ENCODE measurements at places on chromosomes 16 and 17.
A peak's percentile ranks its signal among the peaks of the same experiment; 100 is the strongest.

- DNase-seq, result no peak
These were observed 2.2 kb upstream of the ICAM2 start for GRCh38 chr17:64022611-64023063.

GRCh38 chr17:72792771-72793170 lies 299.7 kb downstream of the SLC39A11 start:
- no peak for DNase-seq

- no peak for DNase-seq
These were observed 34.3 kb upstream of the TMEM92 start for GRCh38 chr17:50239937-50240336.

GRCh38 chr17:29613352-29613837 lies 9.3 kb downstream of the CORO6 start:
- DNase-seq, result peak; percentile 88

DNA sequence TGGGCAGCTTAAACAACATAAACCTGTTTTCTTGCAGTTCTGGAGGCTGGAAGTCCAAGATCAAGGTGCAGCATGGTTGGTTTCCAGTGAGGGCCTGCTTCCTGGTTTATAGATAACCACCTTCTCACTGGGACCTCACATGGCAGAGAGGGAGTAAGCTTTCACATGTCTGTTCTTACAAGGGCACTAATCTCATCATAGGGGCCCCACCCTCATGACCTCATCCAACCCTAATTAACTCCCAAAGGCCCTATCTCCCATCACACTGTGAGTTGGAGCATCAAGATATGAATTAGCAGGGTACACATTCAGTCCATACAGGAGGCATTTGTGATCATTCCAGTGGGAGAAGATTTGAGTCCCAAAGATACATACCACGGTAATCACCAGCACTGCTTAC lies 50.5 kb upstream of the GRIN2A start:
- no peak for DNase-seq

- no peak for DNase-seq
These were observed 138.8 kb downstream of the CCDC182 start for GRCh38 chr17:57606111-57606875.

DNA sequence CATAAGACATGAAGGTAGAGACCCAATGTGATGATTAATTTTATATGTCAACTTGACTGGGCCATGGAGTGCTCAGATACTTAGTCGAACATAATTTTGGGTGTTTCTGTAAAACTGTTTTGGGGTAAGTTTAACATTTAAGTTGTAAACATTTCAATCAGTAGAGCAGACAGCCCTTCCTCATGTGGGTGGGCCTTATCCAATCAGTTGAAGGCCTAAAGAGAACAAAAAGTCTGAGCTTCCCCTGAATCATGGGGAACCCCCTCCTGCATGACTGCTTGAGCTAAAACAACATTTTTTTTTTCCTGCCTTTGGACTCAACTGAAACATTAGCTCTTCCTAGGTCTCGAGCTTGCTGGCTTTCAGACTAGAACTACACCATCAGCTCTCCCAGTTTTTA lies 327.3 kb upstream of the SOX9 start:
- DNase-seq, result no peak

- DNase-seq, result no peak
These were observed 101.8 kb upstream of the METRNL start for GRCh38 chr17:82977606-82978005.

- no peak for DNase-seq
These were observed 4.6 kb downstream of the TSPOAP1 start for GRCh38 chr17:58324056-58324408.

- no peak for DNase-seq
These were observed 656 bp upstream of the IGFBP4 start for GRCh38 chr17:40442392-40443195.

GRCh38 chr17:36945959-36946725 lies 2.6 kb upstream of the AATF start:
- DNase-seq, result no peak

DNA sequence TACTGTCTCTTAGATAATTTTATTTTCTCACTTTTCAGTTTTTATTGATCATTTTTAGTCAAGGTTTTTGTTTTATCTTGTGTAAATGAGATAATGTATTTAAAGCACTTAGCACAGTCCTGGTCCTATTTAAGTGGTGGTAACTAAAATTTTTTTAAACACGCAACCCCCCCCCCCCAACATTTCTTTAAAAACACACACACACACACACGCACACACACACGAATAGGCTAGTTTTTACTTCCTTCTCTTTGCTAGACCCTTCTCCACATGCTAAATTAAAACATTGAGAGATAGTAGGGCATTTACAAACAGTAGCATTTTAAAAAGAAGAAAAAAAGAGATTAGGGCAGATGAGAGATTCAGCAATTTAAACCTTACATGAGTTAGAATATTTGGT lies 5.0 kb downstream of the NFATC3 start:
- no peak for DNase-seq

GRCh38 chr17:4184811-4185210 lies 41.8 kb downstream of the CYB5D2 start:
- no peak for DNase-seq

DNA sequence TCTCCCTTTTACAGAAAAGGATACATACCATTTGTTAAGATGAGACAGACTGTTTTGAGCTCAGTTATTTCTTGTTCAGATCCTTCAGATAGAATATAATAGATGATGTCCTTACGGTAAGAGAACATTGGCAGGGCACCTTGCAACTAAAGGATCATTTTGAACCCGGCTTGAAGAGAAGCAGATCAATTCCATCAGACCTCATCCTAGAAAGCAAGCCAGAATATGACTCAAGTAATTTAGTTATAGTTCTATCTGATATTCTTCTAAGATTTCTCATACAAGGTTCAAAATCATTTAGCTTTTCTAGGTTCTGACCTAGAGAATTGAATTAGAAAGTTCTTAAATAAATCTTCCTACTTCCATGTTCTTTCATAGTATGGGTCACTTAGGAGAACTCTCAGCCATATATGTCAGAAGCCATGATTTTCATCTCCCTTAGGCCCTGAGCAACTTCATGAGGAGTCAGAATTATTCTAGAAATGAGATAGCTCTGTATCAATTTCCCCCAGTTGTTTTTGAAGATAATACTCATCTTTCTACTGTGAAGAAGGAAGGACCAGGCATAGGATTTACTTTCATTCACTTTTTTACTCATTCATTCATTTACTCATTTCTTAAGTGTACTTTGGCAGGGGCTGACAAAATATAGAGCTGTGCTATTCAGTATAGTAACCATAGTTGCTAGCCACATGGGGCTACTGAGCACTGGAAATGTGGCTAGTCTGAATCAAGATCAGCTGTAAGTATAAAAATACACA lies 2.5 kb upstream of the CMTM1 start:
- DNase-seq, result no peak

DNA sequence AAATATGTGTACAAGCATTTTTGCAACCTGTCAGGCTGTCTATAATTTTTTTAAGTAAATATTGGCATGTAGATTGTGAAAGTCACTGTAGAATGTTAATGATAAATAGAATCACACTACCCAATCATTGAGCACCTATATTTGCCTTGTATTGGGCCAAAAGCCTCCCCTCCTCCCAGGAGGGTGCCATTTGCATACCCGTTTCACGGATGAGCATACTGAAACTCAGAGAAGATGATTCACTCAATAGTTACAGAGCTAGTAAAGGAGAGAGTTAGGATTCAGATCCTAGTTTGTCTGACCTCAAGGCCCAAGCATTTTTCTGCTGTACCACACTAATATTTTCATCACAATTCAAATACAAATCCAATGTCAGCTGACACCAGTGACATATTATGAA lies 299.7 kb upstream of the CDH11 start:
- no peak for DNase-seq

DNA sequence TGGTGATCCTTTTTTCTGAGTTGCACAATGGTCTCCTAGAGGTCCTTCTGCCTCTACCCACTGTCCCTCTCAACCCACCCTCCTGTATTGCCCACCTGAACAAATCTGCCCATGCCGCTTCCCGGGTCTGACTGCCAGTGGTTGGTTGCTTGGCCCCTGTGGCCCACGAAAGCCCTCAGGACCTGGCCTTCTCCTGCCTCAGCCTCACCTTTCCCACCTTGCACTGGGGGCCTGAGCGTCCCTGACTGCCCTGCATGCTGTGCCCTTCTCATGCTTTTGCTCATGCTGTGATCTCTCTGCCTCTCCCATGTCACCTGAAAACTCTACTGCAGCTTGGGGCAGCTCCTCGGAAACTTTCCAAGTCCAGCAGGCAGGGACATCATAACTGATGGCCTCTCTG lies 13.8 kb upstream of the KDM6B start:
- DNase-seq, result no peak

DNA sequence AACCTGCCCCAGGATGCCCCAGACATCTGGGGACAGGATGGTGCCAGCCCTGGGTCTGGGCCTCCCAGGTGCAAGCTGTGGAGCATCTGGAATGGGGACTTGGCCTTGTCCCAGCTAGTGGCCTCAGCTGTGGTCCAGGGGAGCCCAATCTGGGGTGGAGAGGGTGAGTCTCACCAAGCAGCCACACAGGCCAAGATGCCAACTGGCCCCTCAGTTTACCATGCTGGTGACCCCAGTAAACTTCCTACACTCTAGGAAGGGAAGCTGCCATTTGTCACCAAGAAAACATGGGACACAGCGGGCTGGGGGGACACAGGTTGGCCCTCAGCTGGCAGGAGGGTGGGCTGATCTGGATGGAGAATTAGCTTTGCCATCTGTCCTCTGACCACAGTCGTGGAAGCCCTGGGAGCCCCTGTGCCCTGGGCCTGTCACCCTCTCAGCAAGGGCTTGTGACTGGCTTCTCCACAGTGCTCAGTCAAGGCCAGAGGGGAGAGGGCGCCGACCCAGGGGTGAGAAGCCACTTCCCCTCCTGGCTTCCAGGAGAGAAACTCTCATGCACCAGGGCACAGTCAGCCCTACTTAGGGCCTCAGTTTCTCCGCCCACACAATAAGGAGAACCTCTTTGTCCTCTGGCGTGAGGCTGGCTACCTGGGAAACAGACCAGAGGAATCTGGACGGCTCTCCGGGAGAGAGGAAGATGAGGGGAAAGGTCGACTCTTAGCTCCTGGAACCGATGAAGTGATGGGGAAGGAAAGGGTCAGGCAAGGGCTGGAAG lies 126.4 kb upstream of the SMURF2 start:
- no peak for DNase-seq

DNA sequence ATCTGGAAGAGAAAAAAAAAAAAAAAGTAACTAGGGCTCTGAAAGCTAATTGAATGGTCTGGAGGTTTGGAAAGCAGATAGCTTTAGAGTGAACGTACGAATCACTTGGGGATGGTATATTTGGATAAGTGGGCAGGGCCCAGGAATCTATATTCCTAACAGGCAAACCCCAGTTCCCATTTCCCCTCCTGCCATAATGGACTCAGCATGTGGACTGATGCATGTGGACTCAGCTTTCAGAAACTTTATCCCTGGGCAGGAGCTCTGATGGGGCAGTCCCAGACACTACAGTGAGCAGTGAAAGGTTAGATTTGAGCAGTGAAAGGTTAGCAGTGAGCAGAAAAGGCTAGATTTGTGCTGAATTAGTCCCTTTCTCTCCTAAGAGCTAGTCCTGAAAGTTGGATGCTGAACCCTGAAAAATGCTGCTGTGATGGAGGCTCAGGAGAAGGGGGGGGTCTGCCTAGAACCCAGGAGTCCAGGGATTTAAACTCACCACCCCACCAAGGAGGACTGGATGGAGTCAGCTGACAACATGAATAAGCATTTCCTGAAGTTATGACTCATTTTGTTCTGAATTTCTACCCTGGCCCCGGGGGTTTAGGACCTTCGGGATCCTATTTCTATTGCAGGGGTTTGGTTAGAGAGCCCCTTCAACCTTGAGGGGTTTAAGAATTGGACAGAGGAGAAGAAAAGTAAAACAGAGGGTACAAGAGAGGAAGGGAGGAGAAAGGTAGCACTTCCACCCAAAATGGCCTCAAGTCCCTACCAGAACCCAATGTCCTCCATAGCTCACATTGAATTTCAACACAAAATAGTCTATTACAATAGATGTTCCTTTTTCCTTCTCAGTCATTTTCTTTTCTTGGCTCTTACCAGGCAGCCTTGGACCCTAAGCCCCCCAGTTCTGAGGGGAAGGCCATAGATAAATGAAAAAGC lies 10.3 kb upstream of the FZD2 start:
- DNase-seq, result no peak

DNA sequence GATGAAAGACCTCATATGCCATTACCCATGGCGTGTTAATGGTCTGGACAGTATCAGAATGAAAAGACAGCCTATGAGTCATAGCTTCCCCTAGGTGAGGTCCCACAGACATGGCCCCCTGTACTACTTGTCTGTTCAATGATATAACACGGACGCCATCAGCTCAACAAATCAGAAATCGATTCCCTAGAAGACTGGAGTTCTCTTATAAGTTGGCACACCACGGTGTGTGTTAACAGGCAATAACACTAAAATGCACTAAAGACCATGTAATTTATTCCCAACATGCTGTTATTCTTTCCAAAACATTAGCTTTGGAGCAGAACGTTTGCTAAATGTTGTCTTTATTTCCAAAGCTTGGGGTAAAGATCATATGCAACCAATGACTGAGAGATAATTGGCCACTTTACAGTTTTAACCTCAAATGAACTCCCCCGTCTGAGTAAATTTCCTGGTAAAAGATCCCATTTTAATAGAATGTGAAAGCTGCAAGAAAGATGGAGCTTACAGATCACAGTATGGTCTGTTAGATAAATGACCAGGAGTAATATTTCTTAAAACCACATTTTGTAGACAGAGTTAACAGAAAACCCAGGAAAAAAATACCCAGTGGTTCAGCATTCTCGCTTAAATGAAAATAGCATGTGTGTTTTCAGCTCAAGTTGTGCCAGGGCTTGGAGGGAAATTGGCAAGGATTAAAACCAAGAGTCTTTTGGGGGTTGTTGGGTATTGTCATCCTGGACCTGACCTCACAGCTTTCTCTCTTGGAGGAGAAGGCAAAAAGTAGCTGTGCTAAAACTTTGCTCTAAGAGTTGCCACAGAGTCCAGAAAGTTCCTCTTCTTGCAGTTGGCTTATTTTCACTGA lies 65.9 kb downstream of the PCTP start:
- no peak for DNase-seq

GRCh38 chr17:73713136-73713535 lies 68.9 kb upstream of the SDK2 start:
- no peak for DNase-seq

DNA sequence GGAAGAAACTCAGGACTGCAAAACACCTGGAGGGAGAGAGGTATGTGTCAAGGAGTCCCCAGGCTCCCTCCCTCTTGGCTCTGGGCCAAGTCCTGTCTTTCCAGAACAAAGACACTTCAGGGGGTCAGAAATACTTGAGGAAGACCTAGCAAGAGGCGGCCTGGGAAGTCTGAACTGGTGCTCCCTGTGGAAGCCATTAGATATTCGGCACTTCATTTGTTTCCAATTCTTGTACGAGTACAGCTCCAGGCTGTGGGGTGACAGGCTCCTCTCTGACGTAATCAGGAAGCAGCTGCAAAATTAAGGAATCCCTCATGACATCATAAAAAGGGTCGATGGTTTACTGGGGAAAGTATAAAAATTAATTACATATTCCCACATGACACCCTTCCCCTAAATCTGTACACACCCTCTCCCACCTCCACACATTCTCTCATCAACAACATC lies 108.7 kb downstream of the SMG6 start:
- DNase-seq, result no peak

All from stimulated activated CD4-positive, alpha-beta T cell treated with anti-CD3 and anti-CD28 coated beads, Interleukin-15, amount 100 ng/mL, for 1 hour (primary cell).